ENCODE measurements at places on chromosomes 7 and 10.

DNA sequence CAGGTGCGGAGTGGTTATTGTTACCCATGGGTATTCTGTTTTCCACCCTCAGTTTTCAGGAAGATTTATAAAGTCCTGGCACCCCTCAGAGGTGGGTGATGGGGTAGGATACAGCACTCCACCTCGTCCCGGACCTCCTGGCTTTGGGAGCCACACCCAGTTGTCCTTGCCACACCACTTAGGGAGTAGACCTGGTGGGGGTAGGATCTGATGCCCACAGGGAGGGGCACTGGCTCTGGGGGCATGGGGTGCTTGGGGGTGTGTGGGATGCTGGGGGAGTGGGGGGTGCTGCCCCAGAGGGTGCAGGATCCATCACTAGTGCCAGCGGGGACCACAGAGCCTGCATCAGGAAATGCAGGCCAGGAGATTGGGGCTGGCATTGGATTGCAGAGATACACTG lies 4.5 kb downstream of the ZNF511 start:
- no peak for DNase-seq

DNA sequence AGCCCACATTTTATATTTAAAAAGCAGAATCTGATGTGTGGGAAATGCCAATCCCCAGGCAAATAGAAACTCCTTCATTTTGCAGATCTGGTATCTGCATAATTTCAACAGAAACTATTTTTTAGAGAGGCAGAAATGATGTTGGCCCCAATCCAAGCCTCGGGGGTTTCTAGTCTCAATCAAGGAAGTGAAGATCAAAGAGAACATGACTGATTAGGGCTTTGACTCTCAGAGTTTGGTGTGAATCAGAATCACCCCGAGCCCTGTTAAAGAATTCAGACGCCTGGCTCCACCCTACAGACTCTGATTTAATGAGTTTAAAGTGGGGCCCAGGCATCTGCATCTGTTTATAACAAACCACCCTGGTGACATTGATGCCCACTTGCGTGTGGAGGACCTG lies 36.7 kb upstream of the UBE2H start:
- no peak for DNase-seq

- no peak for DNase-seq
Measured at GRCh38 chr7:144133307-144133706, 10.3 kb downstream of the OR2A14 start.

DNA sequence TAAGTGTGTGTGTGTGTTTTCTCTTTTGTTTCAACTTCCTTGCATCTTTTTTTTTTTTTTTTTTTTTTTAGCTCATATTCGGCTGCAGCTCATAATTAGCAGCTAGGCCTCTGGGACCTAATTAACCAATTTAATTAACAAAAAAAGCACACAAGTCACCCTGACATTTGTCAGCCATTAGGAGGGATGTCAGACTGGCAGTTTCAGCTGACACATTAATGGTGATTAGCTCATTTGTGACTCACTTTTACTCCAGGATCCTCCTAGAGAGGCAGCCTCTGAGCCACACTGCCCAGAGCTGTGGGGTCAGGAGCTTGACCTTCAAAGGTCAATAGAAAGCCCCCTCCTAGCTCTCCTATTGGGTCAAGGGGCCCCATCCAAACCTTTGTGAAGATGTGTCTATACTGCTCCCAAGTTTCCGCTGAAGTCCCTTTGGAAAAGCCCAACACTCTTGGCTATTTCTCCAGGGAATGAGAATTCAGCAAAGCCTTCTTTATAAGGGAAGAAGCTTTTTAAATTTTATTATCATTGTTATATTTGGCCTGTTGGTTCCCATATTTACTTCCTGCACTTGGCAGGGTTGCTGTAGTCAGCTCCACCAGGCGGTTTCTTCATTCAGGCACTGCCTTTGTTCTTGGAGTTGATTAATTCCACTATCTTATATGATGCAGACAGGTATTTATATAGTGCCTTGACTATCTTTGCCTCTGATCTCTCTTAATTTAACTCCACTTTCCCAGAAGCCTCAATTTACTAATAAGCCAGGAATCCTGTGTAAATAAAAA lies 109.5 kb upstream of the HABP2 start:
- DNase-seq: no peak

GRCh38 chr7:126443951-126444350 lies 808.8 kb downstream of the GRM8 start:
- no peak for DNase-seq

- DNase-seq: no peak
Measured at GRCh38 chr10:63429281-63429680, 36.5 kb downstream of the JMJD1C start.

GRCh38 chr7:27199849-27200760 lies at the start of gene HOXA13:
Gene HOXA13, minus strand, starts transcription at chr7:27200091. Its CDS starts 14 bp downstream, at chr7:27200077.
- no peak for DNase-seq

GRCh38 chr10:59016043-59016442 lies 160.4 kb upstream of the PHYHIPL start:
- no peak for DNase-seq

DNA sequence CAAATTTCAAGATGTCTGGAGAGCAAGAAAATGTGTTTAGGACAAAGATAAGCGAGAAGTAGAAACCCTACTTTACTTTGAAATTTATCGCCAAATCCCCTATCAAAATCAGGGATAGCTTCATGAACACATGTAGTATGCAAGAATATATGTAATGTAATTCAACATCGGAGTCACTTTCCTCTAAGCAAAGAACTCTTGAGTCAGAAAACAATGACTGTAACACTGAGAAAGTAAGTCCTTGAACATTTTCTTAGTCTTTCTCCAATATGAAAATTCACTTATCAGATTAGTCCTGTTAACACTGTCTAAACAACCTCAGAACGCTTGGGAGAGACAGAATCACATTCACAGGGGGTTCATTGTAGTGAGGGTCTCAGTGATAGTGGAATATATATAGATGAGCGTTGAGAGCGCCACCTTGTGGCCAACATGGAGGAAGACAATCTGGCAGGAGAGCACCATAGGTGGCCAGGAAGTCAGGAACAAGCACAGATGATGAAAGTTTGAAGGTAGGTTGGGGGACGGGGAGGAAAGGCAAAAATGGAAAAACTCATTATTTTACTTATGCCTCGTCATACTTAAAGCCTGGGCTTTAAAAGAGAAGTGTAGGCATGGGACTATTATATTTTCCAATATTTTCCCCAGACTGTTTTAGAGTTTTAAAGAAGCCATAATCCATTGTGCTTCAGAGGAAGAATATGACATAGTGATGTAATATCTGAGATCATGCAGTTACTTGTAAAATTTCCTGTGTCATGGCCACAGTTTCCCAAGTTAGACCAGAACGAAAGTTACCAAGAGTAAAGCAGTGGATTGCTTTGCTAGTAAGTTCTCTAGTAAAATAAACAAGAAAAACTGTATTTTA lies 115.5 kb upstream of the GNAI1 start:
- no peak for DNase-seq

DNA sequence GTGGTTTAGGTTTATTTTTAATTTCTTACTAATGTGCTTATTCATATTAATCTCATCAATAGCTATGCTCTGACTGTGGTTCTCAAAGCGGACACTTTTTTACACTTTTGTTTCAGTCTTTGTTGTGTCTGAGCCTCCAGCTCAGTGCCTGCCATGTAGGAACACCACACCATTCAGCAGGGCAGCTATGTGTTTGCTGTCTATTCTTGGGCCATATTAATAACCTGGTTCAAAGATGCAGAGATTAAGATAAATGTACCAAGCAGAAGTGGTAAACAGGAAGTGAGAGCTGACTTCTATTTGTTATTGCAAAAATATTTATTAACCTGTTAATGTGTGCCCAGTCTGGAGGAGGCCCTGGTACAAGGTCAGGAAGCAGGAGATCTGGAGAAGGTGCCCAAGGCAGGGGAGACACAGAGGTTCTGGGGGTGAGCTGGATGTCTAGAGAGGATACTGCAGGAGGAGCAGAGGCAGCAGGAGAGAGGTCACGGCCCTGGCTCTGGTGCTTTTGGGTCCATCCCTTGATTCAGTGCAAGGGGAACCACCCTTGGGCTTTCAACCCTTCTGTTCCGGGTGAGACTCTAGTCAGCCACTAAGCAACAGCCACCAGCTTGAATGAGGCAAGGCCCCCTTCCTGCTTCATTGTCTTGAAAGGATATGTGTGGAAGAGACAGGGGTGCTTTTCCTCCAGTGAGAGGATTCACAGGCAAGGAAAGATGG lies 1.9 kb downstream of the TBXAS1 start:
- no peak for DNase-seq

GRCh38 chr10:129025787-129026186 lies 441.3 kb upstream of the MGMT start:
- no peak for DNase-seq

GRCh38 chr7:103988468-103989199 lies 824 bp downstream of the RELN start:
- DNase-seq: no peak

DNA sequence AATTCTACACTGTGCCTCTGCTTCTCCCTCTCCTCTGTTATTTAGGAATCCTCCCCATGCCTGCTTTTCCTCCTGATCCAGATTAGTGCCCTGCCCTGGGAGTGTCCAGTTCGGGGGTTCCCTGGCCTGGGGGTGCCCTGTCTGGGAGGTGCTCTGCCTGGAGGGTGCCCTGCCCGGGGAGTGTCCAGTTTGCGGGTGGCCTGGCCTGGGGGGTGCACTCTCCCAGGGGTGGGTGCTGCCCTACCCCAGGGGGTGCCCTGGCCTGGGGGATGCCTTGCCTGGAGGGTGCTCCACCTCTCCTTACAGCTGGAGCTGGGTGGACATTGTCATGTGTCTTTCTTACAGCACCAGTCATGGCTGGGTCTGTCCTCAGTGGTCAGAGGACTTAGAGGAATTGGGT lies 20.2 kb downstream of the RAMP3 start:
- DNase-seq: no peak

DNA sequence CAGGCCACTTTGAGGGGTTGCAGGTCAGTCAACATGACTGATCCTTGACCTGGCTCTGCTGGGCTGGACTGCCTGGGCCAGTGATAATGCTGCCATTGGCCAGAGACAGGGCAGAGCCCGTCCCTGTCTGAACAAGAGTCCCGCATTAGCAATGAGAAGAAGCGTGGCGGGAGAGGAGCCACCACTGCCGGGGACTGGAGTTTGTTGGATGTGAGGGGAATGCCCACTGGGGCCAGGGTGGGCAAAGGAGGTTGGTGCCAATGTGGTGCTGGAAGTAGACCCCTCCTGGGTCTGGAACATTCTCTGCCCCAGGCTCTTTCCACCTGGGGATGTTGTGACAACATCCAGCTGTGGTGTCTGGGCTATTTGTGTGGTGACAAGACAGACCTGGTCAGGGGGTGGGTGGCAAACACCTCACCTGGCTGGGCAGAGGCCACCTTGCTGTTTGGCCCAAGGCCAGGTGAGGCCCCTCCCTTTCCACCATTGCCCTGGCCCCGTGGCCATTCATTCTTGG lies 7.6 kb downstream of the SAP25 start:
- DNase-seq: no peak

DNA sequence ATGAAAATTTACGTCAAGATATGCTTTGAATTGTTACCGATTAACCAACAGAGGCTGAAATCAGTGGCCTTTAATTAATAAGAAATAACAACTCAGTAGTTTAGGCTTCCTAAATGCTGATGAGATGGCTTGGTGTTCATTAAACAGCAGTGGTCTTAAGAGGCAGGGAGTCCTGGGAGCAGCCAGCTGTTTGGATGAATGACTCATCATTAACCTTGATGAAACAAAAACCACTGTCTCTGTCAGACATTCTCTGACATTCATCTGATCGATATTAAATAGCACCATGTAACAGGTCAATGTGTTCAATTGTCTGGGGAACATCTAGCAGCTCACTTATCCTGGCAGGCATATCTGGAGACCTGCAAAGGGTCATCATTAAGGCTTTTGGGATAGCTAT lies 234.2 kb upstream of the LRRN3 start:
- DNase-seq: no peak

GRCh38 chr10:1358147-1358546 lies 302.0 kb downstream of the WDR37 start:
- DNase-seq: no peak

GRCh38 chr7:39095875-39096619 lies 118.3 kb downstream of the POU6F2 start:
- no peak for DNase-seq

DNA sequence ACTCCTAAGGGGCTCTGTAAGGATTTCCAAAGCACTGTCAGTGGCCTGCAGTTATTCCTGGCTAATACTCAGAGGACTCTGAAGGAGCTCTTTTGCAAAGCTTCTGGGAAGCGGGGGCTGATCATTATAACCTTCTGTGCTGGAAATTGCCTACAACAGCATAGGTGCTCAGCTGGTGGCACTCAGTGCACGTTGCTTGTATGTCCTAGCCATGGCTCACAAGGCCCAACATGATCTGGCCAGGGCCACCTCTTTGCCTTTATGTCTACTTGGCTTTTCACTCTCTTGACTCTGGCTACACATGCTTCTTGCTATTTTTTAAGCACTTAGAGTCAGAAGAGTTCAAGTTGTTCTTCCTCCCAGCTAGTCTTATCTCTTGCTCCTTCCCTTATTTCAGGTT lies 17.5 kb downstream of the LAMB4 start:
- no peak for DNase-seq

DNA sequence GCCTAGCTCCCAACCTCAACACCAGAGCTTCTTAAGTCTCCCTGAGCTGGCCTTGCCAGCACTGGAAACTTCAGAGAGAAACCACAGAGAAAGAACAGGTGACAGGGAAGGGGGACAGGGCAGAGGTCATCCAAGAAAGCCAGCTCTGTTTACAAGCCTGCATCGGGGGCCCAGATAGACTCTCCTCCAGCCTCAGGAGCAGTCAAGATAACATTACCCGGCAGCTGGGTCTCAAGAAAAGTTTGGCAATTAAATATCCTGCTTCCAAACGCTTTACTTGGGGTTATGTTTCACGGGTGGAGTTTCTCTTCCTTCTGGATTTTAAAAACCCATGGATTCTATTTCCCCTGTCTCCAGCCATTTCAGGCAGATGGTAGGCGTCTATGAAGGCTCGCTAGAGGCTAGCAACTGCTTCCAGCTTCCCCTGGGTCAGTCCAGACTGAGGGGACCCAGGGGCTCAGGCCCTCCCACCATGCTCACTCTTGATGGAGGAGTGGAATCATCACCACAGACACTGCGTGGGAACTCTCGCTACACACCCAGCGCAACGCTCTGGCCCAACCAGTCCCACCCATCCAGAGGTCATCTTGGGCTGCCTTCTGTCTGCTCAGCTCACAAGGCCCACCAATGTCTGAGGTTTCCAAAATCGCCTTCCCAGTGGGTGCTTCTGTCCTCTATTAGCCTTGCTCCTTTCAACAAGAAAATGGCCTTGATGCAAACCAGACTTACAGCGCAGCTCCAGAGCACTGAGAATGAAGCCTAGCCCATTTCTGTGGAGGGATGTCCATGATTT lies 48.8 kb downstream of the SH3PXD2A start:
- no peak for DNase-seq

- peak; percentile 28 for DNase-seq
Measured at GRCh38 chr7:144835155-144835611, 670 bp downstream of the TPK1 start.

- DNase-seq: no peak
Measured at GRCh38 chr7:100171840-100172239, 3.4 kb upstream of the GAL3ST4 start.

GRCh38 chr7:65750511-65751344 lies 122.1 kb upstream of the VKORC1L1 start:
- peak; percentile 69 for DNase-seq

- no peak for DNase-seq
Measured at GRCh38 chr7:77540402-77540822, 3.3 kb downstream of the PTPN12 start.

All from bone marrow (tissue), 2 donors.